Activated CD8-positive, alpha-beta T cell treated with anti-CD3 and anti-CD28 coated beads for 36 hours (primary cell): ENCODE measurements at places on chromosomes 11 and 22.

DNA sequence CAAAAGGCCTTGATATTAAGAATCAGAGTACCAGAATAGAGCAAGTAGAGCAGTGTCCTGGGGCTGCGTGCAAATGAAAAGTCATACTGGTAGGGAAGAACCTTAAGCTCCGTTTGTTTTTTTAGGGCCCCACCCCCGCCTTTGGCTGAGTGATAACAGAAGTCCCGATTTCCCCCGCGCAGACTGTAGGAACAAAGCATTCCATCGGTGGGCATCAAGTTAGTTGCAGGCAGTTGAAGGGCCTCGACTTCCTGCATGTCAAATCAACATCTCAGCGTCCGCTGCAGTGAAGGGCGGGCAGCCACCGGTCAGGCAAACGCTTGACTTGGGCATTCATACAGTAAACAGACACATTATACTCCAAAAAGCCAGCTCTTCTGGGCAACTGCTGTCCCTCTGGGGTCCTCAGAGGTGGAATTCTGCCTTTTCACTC lies 11.7 kb downstream of the LRP4 start:
- DNase-seq: no peak
- H3K27ac ChIP-seq: no peak overlapping the region
- H3K27me3 ChIP-seq: peaks cover 8% of the 10 kb centered on the region
- H3K4me1 ChIP-seq: no peaks in the 10 kb centered on the region
- H3K36me3 ChIP-seq: no peaks in the 10 kb centered on the region
- no peak overlapping the region for H3K4me3 ChIP-seq

GRCh38 chr11:65546217-65546958 lies 11.8 kb downstream of the LTBP3 start:
- H3K4me3 ChIP-seq: peak overlapping the region; percentile 71
- peak; percentile 98 for DNase-seq
- peak overlapping the region; percentile 84 for H3K27ac ChIP-seq
- H3K27me3 ChIP-seq: no peaks in the 10 kb centered on the region
- peaks cover 52% of the 10 kb centered on the region for H3K4me1 ChIP-seq

DNA sequence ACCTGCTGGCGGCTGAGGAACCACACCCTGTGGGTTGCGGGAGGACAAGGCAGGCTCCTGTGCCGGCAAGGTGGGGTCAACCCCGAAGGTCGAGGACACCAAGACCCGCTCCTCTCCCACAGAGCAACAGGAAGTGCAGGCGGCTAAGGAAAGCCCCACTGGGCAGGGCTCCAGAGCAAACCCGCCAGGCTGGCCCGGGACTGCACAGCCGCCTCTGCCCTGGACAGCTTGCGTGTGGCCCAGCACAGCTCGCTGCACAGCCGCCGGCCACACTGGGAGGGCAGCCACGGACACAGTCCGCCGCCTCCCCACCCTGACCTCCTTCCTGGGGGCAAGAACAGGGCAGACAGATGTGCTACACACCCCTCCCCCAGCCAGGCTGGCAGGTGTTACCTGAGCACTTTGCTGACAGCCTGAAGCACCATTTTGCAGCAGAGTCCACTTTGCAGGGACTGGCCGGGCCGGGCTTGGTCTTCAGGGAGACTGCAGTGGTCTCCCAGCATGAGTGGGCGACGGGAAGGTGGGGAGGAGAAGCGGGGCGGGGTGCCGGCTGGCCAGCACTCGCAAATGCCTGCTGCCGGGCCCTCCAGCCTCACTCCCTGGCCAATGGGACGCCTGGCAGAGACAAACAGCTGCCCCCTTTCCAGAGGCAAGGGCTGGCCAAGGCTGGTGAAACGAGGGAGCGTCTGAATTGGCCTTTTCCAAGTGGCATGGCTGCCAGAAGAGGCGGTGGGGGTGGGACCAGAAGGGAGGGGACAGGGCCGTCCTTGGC lies at the start of gene MOB2:
Gene MOB2 (minus strand): TSS at position 726 of the 772 bp plus-strand sequence. CDS start 223 bp downstream, at position 503.
- H3K4me3 ChIP-seq: no peak within 1 kb of the TSS
- H3K27ac ChIP-seq: no peak within 1 kb of the TSS
- DNase-seq: no peak
- H3K4me1 ChIP-seq: peaks cover 32% of the 10 kb centered on the region

- DNase-seq: no peak
- H3K4me1 ChIP-seq: peaks cover 20% of the 10 kb centered on the region
- H3K36me3 ChIP-seq: no peaks in the 10 kb centered on the region
- H3K27ac ChIP-seq: no peak overlapping the region
- no peaks in the 10 kb centered on the region for H3K27me3 ChIP-seq
Observed at GRCh38 chr11:2525166-2525861, 80.5 kb downstream of the KCNQ1 start.

DNA sequence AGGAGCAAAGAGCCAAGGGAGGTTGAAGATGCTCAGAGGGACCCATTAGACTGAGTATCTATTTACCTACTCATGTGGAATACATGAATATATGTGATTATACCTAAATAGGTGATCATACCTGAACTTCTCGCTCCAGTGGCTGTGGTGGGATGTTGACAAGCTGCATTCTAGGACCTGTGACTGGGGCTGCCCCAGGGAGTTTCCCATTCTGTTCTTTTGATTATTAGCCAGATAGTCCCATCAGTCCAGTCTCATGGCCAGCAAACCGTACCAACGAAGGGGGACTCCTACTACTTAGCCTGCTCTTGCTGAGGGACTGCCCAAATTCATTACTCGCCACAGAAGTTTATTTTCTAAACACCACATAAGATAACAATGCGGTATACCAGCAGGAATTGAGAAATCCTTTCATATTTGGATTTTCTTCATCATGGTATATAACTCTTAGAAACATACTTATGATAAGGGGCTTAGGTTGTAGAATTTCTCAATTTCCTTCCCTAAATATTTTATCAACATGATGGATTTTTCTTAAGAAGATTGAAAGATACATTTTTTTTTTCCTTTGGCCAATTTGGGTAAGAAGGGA lies 273.9 kb downstream of the NTM start:
- no peak for DNase-seq
- no peak overlapping the region for H3K27ac ChIP-seq
- no peaks in the 10 kb centered on the region for H3K36me3 ChIP-seq

GRCh38 chr22:45427114-45427513 lies 13.6 kb downstream of the RIBC2 start:
- no peaks in the 10 kb centered on the region for H3K4me1 ChIP-seq
- H3K4me3 ChIP-seq: no peak overlapping the region
- H3K27ac ChIP-seq: no peak overlapping the region
- DNase-seq: no peak

- H3K4me1 ChIP-seq: no peaks in the 10 kb centered on the region
- H3K4me3 ChIP-seq: no peak overlapping the region
- no peak overlapping the region for H3K27ac ChIP-seq
Observed at GRCh38 chr11:66789097-66789890, 53.9 kb upstream of the RCE1 start.

- no peak overlapping the region for H3K4me3 ChIP-seq
- H3K27ac ChIP-seq: no peak overlapping the region
- DNase-seq: no peak
- H3K27me3 ChIP-seq: no peaks in the 10 kb centered on the region
Observed at GRCh38 chr22:38032681-38033521, 24.3 kb upstream of the PICK1 start.

- H3K27me3 ChIP-seq: no peaks in the 10 kb centered on the region
- peak within 1 kb of the TSS; percentile 91 for H3K27ac ChIP-seq
- H3K4me1 ChIP-seq: peaks cover 41% of the 10 kb centered on the region
- DNase-seq: peak; percentile 92
- H3K4me3 ChIP-seq: peak within 1 kb of the TSS; percentile 91
Observed at GRCh38 chr11:62791501-62792201, at the start of gene TMEM223. Gene TMEM223, minus strand, starts transcription at chr11:62792006. Its CDS starts 12 bp downstream, at chr11:62791994.

GRCh38 chr11:36012455-36012854 lies 68.6 kb downstream of the LDLRAD3 start:
- H3K27ac ChIP-seq: no peak overlapping the region
- DNase-seq: no peak
- no peak overlapping the region for H3K4me3 ChIP-seq
- no peaks in the 10 kb centered on the region for H3K36me3 ChIP-seq
- H3K4me1 ChIP-seq: no peaks in the 10 kb centered on the region

DNA sequence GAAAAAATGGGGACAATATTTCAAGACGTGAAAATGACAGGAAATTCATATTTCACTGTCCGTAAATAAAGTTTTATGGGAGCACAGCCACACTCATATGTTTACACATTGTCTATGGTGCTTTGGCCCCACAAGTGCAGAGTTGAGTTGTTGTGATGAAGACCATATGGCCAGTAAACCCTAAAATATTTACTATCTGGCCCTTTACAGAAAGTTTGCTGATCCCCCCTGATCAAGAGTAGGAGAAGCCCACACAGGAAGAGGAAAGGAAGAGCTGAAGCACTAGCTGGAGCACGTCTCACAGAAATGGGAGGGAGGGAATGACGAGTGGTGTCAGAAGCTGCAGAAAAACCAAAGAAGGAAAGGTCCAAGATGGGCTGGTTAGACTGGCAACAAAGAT lies 78.8 kb downstream of the TNRC6B start:
- no peaks in the 10 kb centered on the region for H3K27me3 ChIP-seq
- peaks cover 38% of the 10 kb centered on the region for H3K36me3 ChIP-seq
- H3K4me1 ChIP-seq: peaks cover 42% of the 10 kb centered on the region
- peak overlapping the region; percentile 55 for H3K27ac ChIP-seq
- H3K4me3 ChIP-seq: no peak overlapping the region
- no peak for DNase-seq

- no peaks in the 10 kb centered on the region for H3K36me3 ChIP-seq
- no peaks in the 10 kb centered on the region for H3K4me1 ChIP-seq
- H3K27me3 ChIP-seq: no peaks in the 10 kb centered on the region
- DNase-seq: no peak
Observed at GRCh38 chr11:97963528-97964331, 1057.0 kb upstream of the CNTN5 start.

GRCh38 chr22:19748991-19749664 lies 11.4 kb upstream of the TBX1 start:
- H3K4me1 ChIP-seq: no peaks in the 10 kb centered on the region
- DNase-seq: no peak
- no peak overlapping the region for H3K27ac ChIP-seq
- no peaks in the 10 kb centered on the region for H3K36me3 ChIP-seq

GRCh38 chr11:114433376-114433775 lies 5.9 kb upstream of the REXO2 start:
- H3K4me1 ChIP-seq: no peaks in the 10 kb centered on the region
- H3K27me3 ChIP-seq: no peaks in the 10 kb centered on the region
- no peak overlapping the region for H3K4me3 ChIP-seq
- H3K36me3 ChIP-seq: no peaks in the 10 kb centered on the region
- no peak for DNase-seq

GRCh38 chr11:43779306-43779705 lies 98.8 kb downstream of the HSD17B12 start:
- H3K36me3 ChIP-seq: peaks cover 46% of the 10 kb centered on the region
- H3K27ac ChIP-seq: no peak overlapping the region
- no peak overlapping the region for H3K4me3 ChIP-seq

GRCh38 chr11:19811380-19811779 lies 98.7 kb downstream of the NAV2 start:
- DNase-seq: no peak
- no peaks in the 10 kb centered on the region for H3K27me3 ChIP-seq
- H3K4me1 ChIP-seq: no peaks in the 10 kb centered on the region
- H3K27ac ChIP-seq: no peak overlapping the region
- H3K4me3 ChIP-seq: no peak overlapping the region
- H3K36me3 ChIP-seq: no peaks in the 10 kb centered on the region

DNA sequence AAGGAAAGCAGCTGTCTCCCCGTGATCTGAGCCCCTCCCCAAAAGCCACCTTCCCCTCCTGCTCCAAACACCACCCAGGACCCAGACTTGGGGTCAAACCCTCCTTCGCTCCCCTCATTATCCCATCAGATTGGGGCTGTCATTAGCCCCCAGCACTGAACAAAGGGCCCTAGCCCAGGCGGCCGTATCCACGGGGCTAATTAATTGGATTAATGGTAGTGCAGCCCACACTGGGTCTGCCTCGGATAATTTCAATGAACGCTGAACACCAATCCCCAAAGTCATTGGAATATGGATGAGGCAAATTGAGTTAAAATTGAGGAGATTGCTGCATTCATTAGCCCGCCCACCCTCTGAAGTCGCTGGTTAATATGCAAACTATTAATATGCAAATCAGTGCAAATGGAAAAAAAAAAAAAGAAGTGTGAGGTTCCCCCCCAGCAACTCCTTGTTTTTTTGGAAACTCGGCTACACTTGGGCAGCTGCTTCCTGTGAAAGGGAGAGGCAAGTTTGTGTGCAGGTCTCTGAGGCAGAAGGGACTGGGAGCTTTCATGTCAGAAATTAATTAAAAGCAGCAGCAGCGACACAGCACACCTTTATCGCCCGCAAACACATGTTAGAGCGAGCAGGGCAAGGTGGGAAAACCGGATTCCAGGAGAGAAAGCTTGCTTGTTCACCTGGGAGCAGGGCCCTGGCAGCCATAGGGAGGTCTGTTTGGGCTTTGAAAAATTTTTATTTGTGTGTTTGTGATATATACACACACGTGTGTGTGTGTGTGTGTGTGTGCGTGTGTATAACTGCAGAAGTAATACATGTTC lies 517.8 kb downstream of the MIAT start:
- H3K27ac ChIP-seq: no peak overlapping the region
- H3K27me3 ChIP-seq: peaks cover 19% of the 10 kb centered on the region
- H3K36me3 ChIP-seq: no peaks in the 10 kb centered on the region
- no peaks in the 10 kb centered on the region for H3K4me1 ChIP-seq
- no peak overlapping the region for H3K4me3 ChIP-seq

- no peaks in the 10 kb centered on the region for H3K36me3 ChIP-seq
- H3K4me1 ChIP-seq: no peaks in the 10 kb centered on the region
- H3K4me3 ChIP-seq: no peak overlapping the region
- DNase-seq: no peak
- no peak overlapping the region for H3K27ac ChIP-seq
Observed at GRCh38 chr22:43828725-43828997, 16.6 kb upstream of the EFCAB6 start.

GRCh38 chr22:27749597-27750225 lies 51.8 kb downstream of the MN1 start:
- H3K27ac ChIP-seq: no peak overlapping the region
- H3K4me3 ChIP-seq: no peak overlapping the region

DNA sequence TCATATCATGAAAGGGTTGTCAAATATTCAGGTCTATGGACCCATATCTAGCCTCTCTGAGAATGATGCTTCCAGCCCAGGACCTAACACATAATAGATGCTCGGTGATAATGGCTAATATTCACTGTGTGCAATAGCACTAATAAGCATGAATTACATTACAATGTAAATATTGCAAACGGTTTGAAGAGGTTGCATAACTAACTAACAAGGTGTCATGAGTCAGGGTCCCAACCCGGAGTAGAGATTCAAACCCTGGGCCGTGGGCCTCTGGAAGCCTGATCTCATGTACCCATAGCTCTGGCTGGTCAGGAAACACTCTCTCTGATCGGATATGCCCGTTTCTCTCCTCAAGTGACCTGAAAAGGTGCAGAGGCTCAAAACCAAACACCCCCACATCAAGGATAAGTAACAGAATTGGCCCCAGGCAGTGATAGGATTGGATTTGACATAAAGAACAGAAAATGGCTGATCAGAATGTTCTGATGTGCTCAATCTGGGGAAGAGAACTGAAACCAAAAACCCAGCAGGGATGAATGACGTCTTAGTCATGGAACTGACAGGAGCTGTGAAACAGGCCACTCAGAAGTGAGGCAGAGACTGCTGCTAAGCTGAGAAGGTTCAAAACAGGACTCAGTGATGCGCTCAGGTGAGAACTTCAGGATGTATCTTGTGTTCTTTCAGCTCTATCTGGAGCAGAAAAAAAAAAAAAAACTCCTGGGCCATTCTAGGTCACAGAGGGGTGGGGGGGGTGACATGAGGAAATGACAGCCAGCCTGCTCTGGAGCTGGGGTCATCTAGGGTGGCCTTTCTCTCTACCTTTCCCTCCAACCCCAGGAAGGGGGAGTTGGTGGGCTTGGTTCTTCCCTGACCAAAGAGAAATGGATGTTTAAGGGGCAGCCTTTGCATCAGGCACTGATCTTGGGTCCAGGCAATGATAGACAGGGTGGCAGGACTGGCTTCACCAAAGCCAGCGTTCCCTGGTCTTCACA lies 6.6 kb upstream of the KCTD17 start:
- H3K4me1 ChIP-seq: peaks cover 21% of the 10 kb centered on the region
- DNase-seq: peak; percentile 35
- H3K4me3 ChIP-seq: no peak overlapping the region
- no peaks in the 10 kb centered on the region for H3K36me3 ChIP-seq
- no peaks in the 10 kb centered on the region for H3K27me3 ChIP-seq
- peak overlapping the region; percentile 14 for H3K27ac ChIP-seq
